Lung (tissue), 17 donors: ENCODE measurements at places on chromosomes 3 and 15. TPM values are rescaled to one million over a fixed set of nuclear protein-coding genes. Genes with fewer than 3 reads are reported as not detected.

AADAC gene
- polyA plus RNA-seq = 4.4 TPM

TAGLN3 gene
- polyA plus RNA-seq = 0.71 TPM

SEMA5B gene
- 0.30 TPM for polyA plus RNA-seq

FETUB gene
- polyA plus RNA-seq = not detected

C15orf62 gene
- 0.87 TPM for polyA plus RNA-seq

RFTN1 gene
- 55.9 TPM for polyA plus RNA-seq

COL6A5 gene
- polyA plus RNA-seq = 0.90 TPM

LRRC31 gene
- 1.0 TPM for polyA plus RNA-seq

FGD5 gene
- polyA plus RNA-seq = 14.6 TPM

TRIM42 gene
- not detected for polyA plus RNA-seq

C3orf38 gene
- 6.2 TPM for polyA plus RNA-seq

IMPG2 gene
- 0.05 TPM for polyA plus RNA-seq

TMEM212 gene
- polyA plus RNA-seq = 4.6 TPM

TMC3 gene
- not detected for polyA plus RNA-seq

PIF1 gene
- polyA plus RNA-seq = 1.4 TPM

CACNA2D3 gene
- 0.38 TPM for polyA plus RNA-seq

DNA sequence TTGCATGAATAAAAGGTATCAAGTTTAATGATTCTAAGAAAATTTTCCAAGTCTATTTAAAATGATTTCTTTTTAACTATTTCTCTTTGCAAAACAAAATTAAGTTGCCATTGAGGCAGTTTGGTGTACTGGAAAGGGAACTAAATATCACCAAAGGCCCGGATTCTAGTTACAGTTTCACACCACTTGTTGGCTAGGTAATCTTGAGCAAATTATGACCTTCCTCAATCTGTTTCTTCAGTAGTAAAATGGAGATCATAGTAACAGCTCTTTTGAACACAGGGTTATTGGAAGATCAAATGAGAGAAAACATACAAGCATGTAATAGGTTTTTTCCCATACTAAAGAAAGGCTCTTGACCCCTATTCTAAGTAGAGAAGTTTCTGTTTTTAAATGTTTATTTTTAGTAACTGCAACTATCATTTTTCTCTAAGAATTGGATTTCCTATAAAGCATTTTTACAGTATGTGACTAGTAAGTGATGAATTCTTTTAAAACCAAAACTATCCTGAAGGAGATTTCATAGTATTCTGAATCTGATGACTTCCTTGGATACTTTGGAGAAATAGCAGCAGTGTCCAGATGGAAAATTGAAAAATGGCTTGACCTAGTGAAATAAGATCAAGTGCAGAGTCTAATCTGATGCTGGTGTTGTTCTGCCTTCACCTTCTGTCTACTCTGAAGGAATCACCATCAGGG is 15.7 kb downstream of the SCAANT1 start:
- no peak for DNase-seq

DNA sequence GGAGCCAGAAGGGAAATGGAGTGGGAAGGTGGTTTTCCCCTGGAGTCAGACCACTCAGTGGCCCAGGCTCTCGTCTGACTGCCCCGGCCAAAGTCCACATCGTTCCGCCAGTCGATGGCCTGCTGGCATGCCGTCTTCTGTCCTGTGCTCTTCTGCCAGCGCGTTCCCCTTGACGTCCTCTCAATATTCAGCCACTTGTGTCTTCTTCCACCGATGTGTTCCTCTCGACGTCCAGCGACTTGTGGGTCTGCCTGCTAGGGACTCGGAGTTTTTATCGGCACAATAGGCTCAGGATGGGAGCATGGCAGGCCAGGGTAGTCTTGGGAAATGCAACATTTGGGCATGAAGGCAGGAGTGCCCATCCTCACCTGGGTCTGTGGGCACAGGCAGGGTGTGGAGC is 542.5 kb upstream of the LMCD1 start:
- DNase-seq = no peak

- no peak for DNase-seq
Observed at GRCh38 chr3:46206282-46207015, 1.7 kb downstream of the CCR1 start.

GRCh38 chr15:43189296-43189695 is 4.1 kb downstream of the CCNDBP1 start:
- no peak for DNase-seq

DNA sequence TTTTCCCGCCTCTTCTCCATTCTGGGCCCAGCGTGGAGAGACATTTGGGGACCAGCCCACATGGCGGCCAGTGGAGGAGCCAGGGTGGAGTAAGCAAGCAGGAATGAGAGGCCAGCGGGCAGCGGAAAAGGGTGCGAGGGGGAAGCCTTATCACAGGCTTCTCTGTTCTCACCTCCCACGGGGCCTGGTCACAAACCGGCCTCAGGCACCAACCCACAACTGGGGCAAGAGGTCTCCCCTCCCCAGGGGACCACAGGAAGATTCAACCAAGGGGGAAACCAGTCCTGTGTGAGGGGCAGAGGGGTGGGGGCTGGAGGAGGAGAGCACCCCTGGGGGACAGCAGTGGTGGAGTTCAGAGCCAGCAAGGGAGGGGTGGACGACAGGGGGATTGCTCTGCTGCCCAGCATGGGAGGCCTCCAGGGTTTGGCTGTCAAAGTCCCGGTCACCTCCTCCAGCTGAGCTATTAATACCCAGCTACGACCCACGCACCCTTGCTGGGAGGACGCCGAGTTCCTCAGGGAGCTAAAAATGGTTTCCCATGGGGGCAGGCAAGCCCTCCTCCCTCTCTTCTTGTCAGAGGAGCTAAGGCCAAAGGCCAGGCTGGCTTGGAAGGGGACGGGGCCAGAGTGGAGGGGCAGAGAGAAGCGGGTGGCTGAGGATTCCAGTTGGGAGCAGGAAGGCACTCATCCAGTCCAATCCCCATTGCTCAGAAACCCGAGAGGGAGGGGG is 23.8 kb upstream of the RPL29 start:
- DNase-seq = no peak

DNA sequence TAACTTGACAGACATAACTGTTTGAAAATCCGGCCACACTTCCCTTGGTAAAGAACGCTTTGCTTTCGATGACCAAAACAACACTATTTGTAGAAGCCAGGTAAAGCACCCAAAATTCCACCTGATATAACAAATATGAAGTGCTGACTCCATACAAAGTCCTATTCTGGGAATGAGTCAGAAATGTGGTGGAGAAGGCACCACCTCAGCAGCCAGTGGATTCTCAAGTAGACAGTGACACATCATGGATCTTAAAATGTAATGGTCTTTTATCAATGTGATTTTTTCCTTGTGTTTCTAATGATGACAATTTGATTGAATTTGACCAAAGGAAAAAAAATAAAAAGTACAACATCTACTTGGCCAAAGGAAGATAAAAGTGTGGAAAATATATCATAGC is 135.0 kb upstream of the WNT5A start:
- no peak for DNase-seq

- DNase-seq = no peak
Observed at GRCh38 chr3:90095811-90096210, 988.4 kb downstream of the EPHA3 start.

GRCh38 chr3:109819734-109820133 is 482.4 kb upstream of the DPPA4 start:
- DNase-seq = peak; percentile 16

GRCh38 chr3:53594276-53594675 is 99.9 kb downstream of the CACNA1D start:
- DNase-seq = no peak

DNA sequence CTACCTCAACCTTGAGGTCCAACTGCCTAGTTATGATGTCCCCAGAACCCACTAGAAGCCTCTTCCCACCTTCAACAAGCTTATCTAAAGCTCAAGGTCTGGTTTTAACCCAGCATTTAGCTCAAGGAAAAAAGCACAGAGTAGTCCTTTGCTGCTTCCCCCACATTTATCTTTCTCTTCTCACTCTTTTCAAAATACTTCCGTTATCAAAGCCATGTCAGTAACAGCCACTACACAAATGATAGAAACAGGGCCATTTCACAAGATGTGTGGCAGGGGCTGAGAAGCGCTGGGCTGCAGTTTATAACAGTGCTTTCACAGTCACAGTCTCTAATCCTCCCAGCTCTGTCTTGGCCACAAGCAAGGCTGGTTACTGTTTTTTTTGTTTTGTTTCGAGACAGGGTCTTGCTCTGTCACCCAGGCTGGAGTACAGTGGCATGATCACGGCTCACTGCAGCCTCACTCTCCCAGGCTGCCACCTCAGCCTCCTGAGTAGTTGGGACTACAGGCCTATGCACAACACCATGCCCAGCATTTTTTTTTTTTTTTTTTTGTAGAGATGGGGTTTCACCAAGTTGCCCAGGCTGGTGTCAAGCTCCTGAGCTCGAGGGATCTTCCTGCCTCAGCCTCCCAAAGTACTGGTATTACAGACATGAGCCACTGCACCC is 218.8 kb downstream of the OSBPL10 start:
- peak; percentile 62 for DNase-seq

DNA sequence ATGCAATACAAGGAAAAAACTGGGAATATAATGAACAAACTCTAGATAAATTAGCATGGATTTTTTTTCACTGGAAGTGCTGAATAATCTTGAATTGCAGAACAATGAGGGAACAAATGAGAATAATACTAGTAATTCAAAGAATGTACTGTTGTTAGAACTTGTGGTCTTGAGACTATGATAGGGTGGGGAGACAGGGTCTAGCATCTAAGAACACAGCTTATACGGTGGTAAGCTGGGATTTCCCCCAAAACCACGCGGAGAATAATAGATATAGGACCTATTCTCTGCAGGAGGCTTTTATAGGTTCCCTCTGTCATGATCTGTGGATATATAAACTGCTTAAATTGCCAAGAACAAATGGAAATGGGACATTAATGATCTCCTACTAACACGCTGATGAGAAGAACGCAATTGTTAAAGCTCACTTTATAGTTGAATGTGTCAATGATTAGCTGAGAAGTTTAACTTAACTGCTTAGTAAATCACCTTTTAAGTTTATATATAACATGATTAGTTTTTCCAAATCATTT is 692.3 kb downstream of the ZPLD1 start:
- DNase-seq = no peak

DNA sequence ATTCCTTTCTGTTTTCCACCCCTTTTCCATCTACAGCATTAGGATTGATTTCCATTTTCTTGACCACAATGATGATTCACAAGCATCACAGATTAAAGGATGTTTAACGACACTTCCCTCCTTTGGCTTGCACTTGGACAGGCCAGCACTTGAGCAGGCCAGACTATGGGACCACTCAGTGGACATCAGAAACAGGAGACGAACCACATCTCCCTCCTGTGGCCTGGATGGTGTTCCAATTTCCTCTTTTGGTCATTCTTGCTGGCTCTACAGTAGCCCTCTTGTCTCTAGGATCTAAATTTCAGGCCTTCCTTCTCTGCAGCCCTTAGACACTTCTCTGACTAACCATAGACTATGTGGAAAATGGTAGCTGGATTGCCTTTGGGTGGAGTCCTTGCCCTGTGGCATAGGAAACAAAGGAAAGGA is 78.8 kb upstream of the BOC start:
- DNase-seq = no peak

DNA sequence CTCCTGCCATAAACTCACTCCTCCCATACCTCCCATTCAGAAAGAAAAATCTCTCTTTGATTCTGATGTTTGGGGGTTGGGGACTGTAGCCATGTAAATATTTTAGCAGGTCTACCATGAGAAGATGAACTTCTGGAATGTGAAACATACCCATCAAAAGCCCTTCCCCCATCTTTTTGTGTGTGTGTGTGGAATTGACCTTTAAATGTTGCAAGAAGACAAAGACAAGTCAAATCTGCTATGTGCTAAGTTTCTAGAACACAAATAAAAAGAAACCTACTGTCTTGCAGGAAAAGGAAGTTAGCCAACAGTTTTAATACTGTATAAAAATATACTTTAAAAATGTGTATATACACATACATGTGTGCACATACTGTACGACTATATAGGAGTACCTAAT is 29.7 kb upstream of the USP50 start:
- no peak for DNase-seq

- peak; percentile 24 for DNase-seq
Observed at GRCh38 chr15:42921342-42921731, 759 bp upstream of the TTBK2 start.

- no peak for DNase-seq
Observed at GRCh38 chr15:50176869-50177268, 5.1 kb upstream of the SLC27A2 start.

GRCh38 chr3:17287006-17287689 is 402.4 kb downstream of the PLCL2 start:
- no peak for DNase-seq

DNA sequence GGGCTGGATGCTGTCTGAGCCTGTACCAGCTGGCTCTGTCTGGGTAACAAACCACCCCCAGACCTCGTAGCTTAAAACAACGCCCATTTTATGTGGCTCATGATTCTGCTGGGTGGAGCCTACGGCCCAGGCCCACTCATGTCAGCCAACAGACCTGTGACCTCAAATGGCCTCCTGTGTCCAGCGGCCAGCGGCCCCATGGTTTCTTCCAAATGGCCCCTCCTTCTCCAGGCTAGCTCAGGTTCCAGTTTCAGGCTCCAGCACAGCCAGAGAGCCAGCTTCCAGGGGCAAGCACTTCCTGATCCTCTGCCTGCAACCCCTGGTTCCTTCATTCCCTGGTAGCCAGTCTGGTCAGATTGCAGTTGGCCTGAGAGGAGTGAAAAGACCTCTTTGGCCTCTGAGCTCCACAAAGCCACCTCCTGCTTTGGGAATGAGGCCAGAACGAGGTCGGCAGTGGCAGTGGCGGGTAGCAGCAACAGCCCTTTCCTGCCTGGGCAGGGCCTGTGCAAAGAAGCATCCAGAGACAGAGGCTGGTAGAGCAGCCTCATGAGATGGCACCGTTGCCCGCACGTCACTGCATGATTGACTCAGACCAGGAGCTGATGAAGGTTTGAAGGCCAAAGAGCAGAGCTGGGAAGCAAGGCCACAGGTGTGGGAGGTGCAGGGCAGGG is 21.0 kb upstream of the PLXNA1 start:
- DNase-seq = no peak

GRCh38 chr3:131702146-131702545 is 199.4 kb upstream of the MRPL3 start:
- DNase-seq = no peak

- DNase-seq = no peak
Observed at GRCh38 chr15:70114221-70114620, 16.5 kb upstream of the TLE3 start.

DNA sequence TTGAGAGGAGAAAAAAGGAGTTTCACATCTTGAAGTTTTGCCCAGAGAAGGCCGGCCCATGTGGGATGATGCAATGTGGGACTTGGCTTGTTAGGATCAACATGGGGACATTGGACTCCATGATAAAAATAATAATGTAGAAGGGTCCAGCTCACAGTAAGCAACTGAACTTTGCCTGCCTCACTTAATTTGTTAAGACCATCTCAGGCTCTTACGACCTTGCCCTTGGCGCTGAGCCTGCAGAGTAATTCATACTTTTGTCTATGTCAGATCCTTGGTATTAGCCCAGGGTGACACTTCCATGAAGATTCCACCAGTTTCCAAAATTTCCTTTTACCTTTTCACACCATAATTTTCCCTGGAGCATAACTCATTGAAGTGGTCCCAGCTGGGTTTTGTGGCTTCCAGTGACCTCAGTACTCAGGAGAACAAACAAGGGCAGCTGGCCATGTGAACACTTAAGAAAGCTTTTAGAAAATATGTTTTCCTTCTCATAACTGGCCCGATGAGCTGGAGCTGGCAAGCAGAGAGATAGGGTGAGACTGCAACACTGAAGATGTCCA is 315.4 kb upstream of the RASGRP1 start:
- peak; percentile 95 for DNase-seq
